Lower lobe of right lung (tissue), 2 donors: ENCODE measurements at places on chromosomes 3 and 15.

GRCh38 chr3:158312560-158313141 lies 202.8 kb downstream of the RSRC1 start:
- no peaks in the 10 kb centered on the region for H3K27me3 ChIP-seq
- H3K36me3 ChIP-seq: no peaks in the 10 kb centered on the region
- no peaks in the 10 kb centered on the region for H3K4me1 ChIP-seq
- H3K27ac ChIP-seq: no peak overlapping the region
- no peak for DNase-seq

- H3K36me3 ChIP-seq: peaks cover 5% of the 10 kb centered on the region
- no peak overlapping the region for H3K4me3 ChIP-seq
- no peak overlapping the region for H3K27ac ChIP-seq
Measured at GRCh38 chr3:38473229-38473628, 19.5 kb downstream of the ACVR2B start.

- no peak for DNase-seq
- H3K4me3 ChIP-seq: no peak overlapping the region
- no peaks in the 10 kb centered on the region for H3K36me3 ChIP-seq
- peaks cover 1% of the 10 kb centered on the region for H3K4me1 ChIP-seq
Measured at GRCh38 chr3:98980915-98981596, 79.6 kb upstream of the DCBLD2 start.

GRCh38 chr3:46338840-46339239 lies 15.1 kb upstream of the CCR2 start:
- no peaks in the 10 kb centered on the region for H3K4me1 ChIP-seq
- no peak overlapping the region for H3K27ac ChIP-seq
- no peak for DNase-seq
- no peaks in the 10 kb centered on the region for H3K36me3 ChIP-seq

- no peak for DNase-seq
- no peaks in the 10 kb centered on the region for H3K27me3 ChIP-seq
- peaks cover 55% of the 10 kb centered on the region for H3K36me3 ChIP-seq
- H3K4me3 ChIP-seq: no peak overlapping the region
Measured at GRCh38 chr15:43346305-43346704, 15.9 kb upstream of the LCMT2 start.
